KG1 (cell line): ENCODE measurements at places on chromosomes 5 and 9.

DNA sequence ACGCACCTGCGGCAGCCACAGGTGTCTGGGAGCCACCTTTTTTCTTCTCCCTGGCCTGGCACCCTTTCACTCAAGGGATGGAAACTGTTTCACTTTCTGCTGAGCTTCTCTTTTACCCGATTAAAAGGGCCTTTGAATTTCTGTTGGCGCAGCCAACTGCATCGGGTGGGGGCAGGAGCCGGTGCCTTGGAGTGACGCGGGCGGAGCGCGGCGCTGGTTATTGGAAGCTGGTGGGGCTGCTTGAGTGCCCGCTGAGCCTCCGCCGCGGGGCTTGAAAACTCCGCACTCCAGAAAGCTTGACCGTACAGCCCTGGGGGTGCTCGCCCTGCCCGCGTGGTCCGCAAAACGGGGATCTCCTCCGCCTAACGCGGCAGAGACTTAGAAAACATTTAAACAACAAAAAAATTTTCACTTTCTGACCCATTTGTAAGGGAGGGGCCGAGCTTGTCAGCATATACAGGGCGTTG lies 52.0 kb upstream of the TJP2 start:
- DNase-seq = peak; percentile 13

- DNase-seq = no peak
Measured at GRCh38 chr9:115717711-115718173, 435.8 kb upstream of the PAPPA start.

DNA sequence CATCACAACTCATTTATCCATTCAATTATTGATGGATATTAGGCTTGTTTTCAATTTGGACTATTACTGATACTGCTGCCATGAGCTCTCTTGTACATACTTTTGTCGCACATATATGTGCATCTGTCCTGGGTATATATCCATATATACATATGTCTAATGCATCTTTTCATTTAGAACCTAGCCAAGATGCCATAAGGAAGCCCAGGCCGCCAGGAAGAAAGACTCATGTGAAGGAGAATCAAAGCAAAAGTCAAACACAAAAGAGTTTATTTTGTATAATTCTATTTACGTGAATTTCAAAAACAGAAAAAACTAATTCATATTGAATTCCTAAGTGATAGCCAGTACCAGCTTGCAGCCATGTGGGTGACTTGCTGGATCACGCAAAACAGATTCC lies 79.0 kb downstream of the ADAMTS12 start:
- no peak for DNase-seq

DNA sequence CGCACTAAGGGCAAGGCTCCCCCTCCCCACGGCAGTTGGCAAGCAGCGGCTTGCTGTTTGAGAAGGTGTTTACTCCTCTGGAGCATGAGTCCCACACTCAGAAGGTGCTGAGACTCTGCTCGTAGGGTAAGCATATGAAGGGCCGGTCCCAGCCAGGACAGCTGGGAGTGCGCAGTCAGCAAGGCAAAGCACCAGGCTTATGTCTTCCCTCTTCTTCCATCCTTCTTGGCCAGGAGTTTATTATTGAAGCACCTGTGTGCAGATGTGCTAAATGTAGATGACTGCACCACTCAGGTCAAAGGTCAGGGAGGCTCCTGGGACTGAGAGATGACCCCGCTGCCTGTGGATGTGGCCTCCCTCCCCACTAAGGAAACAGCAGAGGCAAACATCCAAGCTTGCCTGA lies 27.0 kb upstream of the CDKN2AIPNL start:
- no peak for DNase-seq

GRCh38 chr5:167999182-167999581 lies 292.3 kb upstream of the WWC1 start:
- DNase-seq = no peak

DNA sequence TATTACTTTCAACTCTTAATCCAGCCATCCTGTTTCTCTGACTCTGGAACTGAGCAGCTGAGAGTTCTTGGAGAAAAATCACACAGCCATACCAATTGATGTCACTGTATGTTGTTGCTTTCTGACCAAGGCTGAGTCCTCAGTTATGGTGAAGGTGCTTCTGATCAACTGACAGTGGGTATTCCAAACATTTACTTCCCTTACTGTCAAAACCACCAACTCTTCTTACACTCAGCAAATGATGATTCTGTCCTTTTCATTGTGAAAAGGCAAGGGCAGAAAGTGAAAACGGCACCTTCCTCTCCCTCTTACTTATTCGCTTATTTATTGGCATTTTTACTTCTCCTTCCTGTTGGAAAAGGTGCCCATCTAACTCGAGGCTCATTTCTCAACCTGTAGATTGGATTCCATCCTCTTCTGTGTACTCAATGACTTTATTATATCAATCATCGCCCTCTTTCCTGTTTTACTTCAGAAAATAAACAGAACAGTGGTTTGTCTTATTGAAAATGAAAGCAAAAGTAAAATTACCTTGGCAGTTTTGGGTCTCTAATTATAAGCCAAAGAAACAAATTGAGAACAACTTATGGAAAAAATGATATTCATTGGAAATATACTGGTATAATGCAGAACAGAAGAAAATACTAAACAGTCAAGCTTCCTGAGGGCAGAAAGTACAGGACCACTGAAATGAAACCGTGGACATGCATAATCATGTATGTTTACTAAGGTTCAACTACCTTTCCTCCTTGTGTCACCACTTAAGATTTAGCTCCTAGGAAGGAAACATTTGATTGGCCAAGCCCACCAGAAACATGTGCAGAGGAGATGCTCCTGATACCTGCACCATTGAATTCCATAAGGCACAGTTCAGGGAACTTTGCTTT lies 104.5 kb upstream of the CHD1 start:
- DNase-seq = no peak

DNA sequence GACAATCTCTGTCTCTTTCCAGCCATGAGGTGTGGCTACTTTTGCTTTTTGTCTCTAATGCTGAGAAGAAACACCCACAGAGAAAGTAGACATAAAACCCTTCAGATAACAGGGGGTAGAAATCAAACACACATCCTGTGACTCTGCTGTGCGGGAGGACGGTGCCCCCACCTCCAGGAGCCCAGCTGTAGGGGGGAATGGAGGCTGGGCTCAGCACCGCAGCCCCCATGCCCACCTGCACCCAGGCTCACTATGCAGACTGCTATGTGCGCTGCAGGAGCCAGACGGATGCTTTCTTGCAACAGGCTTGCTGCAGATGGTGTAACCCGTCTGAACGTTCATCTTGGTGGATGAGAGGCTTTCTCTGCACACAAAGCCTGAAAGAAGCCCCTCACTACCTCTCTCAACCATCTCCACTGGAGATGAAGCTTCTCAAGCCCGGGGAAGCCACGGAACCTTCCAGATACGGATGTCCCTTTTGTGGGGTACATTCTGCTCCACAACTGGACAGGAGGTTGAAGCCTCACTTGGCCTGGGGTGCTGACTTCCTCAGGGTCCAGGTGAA lies 207.2 kb downstream of the GADD45G start:
- DNase-seq = no peak

DNA sequence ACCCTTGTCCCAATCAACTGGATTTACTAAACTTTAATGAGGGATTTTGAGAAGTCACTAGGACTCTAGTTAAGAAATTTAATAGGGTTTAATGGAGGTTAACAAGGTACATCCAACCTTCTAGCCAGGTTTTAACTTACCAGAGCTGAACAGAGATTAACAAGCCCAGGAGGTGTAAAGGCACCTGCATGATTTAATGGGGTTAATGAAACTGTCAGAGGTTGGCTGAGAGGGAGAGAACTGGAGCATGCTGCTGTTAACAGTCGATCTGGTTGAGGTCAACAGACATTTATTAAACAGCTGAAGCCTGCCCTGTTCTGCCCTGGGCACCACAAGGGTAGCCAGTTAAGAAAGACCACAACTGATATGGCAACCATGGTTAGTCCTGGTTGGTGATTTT lies 13.6 kb downstream of the HAND1 start:
- no peak for DNase-seq

GRCh38 chr5:106361905-106362304 lies 1308.8 kb downstream of the EFNA5 start:
- DNase-seq = no peak

- DNase-seq = no peak
Measured at GRCh38 chr9:89661956-89662717, 57.3 kb downstream of the GADD45G start.

DNA sequence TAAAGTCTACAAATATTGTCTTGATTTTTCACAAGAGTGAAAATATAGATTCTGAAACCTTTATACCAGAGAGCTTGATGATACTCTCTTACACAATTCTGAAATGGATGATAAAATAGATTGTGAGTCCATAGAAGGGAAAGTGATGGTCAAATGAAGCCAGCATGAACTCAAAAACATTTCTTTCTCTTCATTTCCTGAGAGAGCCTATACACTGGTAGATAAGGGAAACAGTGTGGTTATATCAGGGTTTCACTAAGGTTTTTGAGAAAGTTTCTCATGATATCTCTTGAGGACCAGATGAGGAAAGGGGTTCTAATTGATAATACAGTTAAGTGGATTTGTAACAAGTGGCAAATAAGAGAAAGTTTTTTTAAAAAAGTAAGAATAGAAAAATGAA lies 254.1 kb downstream of the PJA2 start:
- DNase-seq = no peak

GRCh38 chr5:97554977-97555643 lies 372.1 kb upstream of the RIOK2 start:
- no peak for DNase-seq

- no peak for DNase-seq
Measured at GRCh38 chr5:2752059-2752820, 763 bp upstream of the IRX2 start.

- DNase-seq = no peak
Measured at GRCh38 chr9:68560071-68560844, 19.6 kb upstream of the TMEM252 start.

GRCh38 chr5:40078898-40079575 lies 600.7 kb upstream of the PTGER4 start:
- DNase-seq = no peak

DNA sequence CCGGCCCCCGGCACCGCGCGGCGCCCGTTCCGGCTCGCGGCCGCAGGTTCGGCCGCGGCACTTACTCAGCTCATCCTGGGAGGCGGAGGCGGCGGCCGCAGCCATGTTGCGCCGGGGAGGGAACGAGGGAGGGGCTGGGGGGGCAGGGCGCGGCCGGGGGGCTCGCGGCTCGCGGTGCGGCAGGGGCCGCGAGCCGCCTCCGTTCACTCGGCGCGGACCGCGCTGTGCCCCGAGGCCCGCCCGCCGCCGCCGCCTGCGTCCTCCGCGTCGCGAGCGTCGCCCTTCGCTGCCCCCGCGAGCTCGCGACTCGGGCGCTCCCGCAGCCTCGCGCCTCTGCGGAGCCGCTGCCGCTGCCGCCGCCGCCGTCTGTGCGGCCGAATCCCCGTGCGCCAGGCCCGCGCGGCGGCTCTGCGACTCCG lies 735 bp downstream of the ECPAS start:
- no peak for DNase-seq

DNA sequence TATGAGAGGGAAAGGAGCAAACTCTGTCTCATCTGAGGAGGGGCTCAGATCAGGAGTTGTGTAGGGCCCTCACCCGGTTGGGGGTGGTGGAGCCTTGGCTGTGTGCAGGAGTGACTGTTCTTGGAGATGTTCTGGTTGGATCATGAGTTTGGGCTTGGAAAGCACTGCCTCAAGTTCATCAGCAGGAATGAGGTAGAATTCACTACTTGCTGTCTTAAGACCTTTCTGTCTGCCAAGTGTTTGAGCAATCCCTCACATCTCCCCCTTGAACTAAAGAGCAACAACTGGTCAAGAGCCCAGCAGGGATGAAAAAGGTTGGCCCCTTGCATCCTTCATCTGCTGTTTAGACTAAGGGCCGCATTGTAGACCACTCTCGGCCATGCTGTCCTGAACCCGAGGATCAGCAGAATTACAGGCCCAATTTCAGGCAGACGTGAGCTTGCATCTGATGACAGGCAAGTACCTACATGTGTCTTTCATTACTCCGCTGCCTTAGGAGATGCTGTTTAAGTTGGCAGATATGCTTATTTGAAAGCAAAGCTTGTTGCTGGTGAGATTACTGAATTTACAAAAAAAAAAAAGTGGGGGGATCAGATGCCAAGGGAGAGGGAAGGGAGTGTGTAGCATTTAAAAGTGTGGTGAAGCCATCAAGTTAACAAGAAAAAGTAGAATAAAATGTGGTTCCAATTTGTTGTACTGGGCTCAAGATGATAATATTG lies 36.4 kb downstream of the PIK3R1 start:
- no peak for DNase-seq

DNA sequence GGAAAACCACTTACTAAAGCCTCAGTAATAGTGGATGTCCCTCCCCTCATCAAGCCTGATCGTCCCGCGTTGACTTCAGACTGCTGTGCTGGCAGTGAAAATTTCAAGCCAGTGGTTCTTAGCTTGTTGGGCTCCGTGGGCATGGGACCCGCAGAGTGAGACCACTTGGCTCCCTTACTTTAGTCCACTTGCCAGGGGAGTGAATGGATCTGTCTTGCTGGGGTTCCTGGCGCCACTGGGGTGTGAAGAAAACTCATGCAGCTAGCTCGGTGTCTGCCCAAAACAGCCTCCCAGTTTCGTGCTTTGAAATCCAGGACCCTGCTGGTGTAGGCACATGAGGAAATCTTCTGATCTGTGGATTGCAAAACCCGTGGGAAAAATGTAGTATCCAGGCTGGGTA lies 480.0 kb upstream of the IZUMO3 start:
- no peak for DNase-seq

GRCh38 chr9:99666571-99666970 lies 155.1 kb upstream of the NR4A3 start:
- no peak for DNase-seq

- DNase-seq = no peak
Measured at GRCh38 chr9:3740690-3741419, 215.1 kb upstream of the RFX3 start.

GRCh38 chr5:126514131-126514557 lies 80.9 kb downstream of the ALDH7A1 start:
- no peak for DNase-seq

DNA sequence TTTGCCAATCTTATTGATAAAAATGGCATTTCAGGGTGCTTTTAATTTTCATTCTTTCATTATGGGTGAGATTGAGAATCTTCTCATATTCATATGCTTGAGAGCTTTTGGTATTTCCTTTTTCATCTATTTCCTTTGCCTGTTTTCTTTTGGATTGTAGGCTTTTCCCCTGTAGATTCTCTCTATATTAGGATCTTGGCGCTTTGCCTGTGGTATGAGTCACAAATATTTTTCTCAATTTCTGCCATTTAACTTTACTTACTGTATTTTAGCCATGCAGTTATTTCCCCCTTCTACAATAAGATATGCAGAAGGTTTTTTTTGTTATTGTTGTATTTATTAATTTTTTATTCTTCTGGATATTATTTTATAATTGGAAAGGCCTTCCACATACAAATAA lies 21.5 kb upstream of the KLF9 start:
- DNase-seq = no peak

- DNase-seq = no peak
Measured at GRCh38 chr5:68306361-68307014, 90.9 kb downstream of the PIK3R1 start.

GRCh38 chr9:106309925-106310324 lies 553.0 kb upstream of the ZNF462 start:
- DNase-seq = no peak

- no peak for DNase-seq
Measured at GRCh38 chr9:5670079-5670478, 41.2 kb downstream of the RIC1 start.
